Activated CD4-positive, alpha-beta T cell treated with anti-CD3 and anti-CD28 coated beads for 48 hours (primary cell): ENCODE measurements at places on chromosomes 4 and X.

- DNase-seq: peak; percentile 15
Observed at GRCh38 chr4:123304151-123304964, 92.2 kb upstream of the SPRY1 start.

DNA sequence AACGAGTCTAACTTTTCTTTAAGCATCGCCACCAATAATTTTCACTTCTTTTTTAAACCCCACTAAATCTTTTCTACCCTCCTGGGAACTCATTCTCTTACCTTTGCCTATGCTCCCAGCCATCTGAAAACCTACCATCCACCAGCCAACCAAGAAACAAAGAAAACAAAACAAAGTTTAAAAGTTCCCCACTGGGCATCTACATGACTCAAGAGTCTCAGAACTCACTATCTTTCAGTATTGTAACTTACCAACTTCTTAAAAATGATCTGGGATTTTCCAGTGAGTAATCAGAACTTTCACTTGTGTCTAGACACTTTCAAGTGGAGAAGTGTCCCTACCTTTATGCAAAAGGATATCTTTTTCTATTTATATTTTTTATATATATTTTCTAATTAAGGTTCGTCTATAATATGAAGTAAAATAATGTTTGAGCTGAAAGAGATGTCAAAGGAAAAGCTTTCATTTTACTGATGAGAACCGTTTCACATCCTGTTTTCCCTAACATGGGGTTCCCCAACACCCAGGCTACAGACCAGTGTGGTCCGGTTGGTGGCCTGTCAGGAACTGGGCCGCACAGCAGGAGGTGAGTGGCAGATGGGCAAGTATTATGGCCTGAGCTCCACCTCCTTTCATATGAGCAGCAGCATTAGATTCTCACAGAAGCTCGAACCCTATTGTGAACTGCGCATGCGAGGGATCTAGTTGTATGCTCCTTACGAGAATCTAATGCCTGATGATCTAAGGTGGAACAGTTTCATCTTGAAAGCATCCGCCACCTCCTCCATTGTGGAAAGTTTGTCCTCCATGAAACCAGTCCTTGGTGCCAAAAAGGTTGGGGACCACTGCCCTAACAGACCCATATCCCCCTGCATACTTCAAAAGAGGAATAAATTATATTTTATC is 9.8 kb upstream of the TIGD2 start:
- peak; percentile 8 for DNase-seq

- DNase-seq: no peak
Observed at GRCh38 chr4:26105337-26105736, 191.3 kb downstream of the SMIM20 start.

DNA sequence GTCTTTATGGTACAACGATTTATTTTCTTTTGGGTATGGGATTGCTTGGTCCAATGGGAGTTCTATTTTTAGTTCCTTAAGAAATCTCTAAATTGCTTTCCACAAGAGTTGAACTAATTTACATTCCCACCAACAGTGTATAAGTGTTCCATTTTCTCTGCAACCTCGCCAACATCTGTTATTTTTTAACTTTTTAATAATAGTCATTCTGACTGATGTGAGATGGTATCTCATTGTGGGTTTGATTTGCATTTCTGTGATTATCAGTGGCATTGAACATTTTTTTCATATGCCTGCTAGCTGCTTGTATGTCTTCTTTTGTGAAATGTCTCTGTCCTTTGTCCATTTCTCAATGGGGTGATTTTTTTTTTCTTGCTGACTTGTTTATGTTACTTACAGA is 42.8 kb downstream of the UCHL1 start:
- no peak for DNase-seq

DNA sequence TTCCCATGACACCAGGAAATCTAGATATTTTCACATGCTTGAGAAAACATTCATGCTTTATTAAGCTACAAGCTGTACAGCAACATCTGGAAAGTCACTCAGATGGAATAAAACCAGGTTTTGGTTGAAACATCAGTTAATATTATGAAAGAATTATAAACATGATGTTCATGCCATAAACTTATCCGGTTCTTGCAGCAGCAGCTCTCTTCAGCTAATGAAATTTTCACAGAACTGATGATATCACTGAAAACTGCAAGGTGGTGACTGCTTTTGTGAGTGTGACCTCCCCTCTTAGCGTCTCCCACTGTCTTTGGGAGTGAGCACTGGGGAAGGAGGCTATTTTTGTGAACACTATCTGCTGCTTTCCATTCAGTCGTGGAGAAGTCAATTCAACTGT is 56.9 kb downstream of the ARHGAP10 start:
- no peak for DNase-seq

DNA sequence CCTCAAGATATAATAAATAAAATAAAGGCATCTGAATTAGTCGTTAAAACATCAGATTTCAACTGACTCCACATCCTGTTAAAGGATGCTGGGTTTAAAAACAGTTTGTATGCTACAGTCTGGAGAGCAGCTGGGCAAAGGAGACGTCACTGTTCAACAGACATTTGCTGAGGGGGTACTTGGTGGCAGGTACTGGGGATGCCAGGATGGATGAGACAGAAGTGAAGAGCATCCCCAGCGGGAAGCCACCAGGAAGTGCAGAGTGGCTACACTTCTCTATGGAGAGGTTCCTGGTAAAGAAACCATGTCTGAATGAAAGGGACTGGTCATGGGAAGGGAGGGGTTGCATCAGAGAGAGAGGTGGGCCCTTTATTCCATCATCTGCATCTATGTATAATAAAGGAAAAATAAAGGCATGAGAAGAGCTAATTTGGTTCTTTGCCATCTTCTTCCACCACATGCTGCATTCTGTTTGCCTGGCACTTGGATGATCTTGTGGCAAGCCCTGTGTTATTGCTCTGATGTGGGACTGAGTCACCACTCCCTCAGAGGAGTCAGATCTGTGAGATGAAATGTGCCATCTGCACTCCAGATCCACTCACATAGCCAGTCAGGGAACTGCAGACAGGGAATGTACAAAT is 145.0 kb downstream of the SOWAHB start:
- peak; percentile 25 for DNase-seq

GRCh38 chr4:139202991-139203390 is 26.0 kb upstream of the ELF2 start:
- DNase-seq: no peak

GRCh38 chr4:10490996-10491395 is 33.8 kb upstream of the ZNF518B start:
- DNase-seq: no peak
